Umbilical cord (tissue), 2 donors: ENCODE measurements at places on chromosomes 16 and 17. TPM values are rescaled to one million over a fixed set of nuclear protein-coding genes. Genes with fewer than 3 reads are reported as not detected.

Gene MT1G
- not detected for total RNA-seq

GRCh38 chr17:58083491-58084316, 485 bp downstream of the DYNLL2 start:
- peak; percentile 57 for DNase-seq

DNA sequence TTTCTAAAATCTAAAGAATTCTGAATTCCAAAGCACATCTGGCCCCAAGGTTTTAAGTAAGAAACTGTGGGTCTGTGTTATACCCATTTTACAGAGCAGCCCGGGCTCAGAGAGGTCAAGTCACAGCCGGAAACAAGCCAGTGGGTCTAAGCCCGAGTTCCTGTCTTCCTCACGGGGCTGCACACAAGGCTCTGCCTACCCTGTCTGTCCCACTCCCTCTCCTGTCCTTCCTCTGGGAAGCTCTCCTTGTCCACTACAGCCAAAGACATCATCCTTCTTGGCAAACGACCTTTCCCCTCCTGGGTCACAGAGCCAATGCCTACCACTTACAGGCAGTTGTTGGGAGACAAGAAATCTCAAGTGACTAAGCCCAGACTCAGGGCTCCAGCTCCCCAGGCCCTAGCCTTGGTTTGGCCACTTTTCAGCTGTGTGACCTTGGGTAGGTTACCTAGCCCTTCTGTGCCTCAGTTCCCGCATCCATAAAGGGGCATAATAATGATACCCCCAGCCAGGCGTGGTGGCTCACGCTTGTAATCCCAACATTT, 55.6 kb upstream of the MAP3K14 start:
- no peak for DNase-seq

Gene GEMIN4
- 9.4 TPM for total RNA-seq

DNA sequence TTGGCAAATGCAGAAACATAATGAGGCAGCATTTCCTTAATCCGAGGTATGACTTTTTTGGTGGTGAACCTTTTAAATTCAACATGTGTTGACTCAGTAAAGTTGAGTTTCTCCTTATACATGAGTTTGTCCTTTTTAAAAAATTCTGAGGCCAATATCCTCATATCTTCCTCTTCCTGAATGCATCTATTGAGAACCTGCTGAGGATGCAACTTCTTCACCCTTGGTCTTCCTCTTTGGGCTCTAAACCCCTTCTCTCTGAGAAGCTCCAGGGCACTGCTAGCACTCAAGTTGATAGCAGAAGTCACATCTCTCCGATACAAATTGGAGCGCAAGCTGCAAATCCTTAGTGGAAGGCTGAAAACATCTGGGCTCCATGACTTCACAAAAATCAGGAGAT, 3.3 kb downstream of the SLFN14 start:
- DNase-seq = no peak

- DNase-seq = no peak
These were observed 79.4 kb downstream of the PRKCA start for GRCh38 chr17:66381701-66382362.

- DNase-seq = no peak
These were observed 72.1 kb upstream of the LYRM9 start for GRCh38 chr17:27965224-27965623.

- no peak for DNase-seq
These were observed 31.1 kb downstream of the SLFN11 start for GRCh38 chr17:35342276-35342675.

Gene PERCC1
- 3.1 TPM for total RNA-seq

Gene RPL27
- 1,521 TPM for total RNA-seq

Gene MYH2
- 0.72 TPM for total RNA-seq

DNA sequence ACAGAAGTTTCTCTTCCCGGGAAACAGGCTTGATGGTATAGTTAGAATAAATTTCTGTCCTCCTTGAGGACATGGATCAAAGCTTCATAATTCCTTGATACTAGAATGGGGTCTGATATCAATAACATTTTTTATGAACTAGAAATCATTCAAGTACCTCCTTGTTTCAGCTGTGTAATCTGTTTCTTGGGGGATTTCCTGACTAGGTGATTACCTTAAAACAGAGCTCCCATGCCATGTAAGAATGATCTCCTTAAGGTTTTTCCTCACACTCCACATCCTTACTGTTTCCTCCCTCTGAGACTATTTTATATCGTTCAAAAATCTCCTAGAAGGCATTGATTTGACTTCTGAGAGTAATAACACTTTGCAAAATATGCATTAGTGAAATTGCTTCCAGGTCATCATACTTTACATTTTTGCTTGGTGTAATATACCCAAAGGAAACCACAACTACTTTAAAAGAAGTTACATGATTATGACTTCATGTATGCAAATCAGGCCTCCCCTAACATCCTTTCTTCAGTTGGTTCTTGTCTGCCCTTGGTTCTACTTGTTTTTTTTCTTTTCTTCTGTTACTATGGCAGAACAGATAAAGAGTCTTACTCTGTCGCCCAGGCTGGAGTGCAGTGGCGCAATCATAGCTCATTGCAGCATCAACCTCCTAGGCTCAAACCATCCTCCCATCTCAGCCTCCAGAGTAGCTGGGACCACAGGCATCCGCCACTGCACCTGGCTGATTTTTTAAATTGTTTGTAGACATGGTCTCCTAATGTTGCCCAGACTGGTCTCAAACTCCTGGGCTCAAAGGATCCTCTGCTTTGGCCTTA, 388.8 kb downstream of the ZFHX3 start:
- DNase-seq = no peak

Gene CNTNAP4
- 7.0 TPM for total RNA-seq

GRCh38 chr16:26475596-26475995, 591.1 kb upstream of the C16orf82 start:
- no peak for DNase-seq

GRCh38 chr17:9837551-9838471, 12.1 kb downstream of the GLP2R start:
- peak; percentile 93 for DNase-seq

GRCh38 chr16:25260416-25260815, 2.8 kb upstream of the ZKSCAN2 start:
- no peak for DNase-seq

DNA sequence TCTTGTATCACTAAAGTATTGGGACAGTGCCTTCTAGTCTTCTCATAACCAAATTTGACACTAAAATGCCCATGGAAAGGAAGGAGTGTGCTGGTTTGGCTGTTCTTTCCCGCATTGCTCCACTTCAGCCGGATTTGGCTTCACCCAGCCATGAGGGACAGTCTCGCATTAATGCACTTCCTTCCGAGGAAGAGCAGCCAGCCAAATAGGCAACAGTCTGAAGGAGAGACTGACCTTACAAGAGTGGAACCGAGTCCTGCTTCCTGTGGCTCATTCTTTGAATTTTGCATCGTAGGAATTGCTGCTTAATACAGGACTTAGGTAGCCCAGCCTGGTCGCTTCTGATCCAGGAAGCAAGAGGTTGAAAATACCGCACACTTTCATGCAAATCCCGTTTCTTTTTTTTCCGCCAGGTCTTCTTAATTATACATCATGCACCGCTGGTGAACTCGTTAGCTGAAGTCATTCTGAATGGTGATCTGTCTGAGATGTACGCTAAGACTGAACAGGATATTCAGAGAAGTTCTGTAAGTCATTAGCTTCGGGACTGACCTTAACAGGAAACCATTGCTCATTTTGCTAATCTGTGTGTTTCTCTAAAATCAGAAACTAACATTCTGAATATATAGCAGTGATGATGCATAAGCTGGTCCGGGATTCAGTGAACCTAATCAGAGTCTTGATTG, 38.2 kb downstream of the CLEC16A start:
- DNase-seq = no peak

GRCh38 chr16:30004424-30004776, 6.4 kb downstream of the DOC2A start:
- no peak for DNase-seq

Gene RNF222
- total RNA-seq = not detected

DNA sequence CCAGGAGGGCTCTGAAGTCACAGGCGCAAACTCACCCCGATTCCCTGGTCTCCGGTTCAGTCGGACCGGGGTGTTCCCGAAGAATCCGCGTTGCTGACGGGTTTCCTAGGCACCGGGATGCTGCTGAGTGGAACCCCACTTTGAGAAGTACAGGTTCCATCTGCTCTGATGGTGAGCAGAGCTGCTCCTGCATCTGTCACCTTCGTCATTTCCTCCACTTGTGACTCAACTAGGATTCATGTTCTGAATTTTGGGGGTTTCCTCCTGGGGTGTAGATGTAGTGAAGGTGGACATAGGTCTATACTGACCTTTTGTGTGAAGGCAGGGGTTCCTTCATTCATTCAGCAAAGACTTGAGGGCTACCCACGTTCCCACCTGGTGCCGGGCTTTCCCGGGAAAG, 25.0 kb downstream of the LGALS3BP start:
- DNase-seq = no peak

Gene PIRT
- 0.24 TPM for total RNA-seq

GRCh38 chr16:55832773-55833691, at the start of gene CES1:
TSS of gene CES1 (minus strand) at chr16:55833096. CDS start at chr16:55833055, 41 bp downstream.
- peak; percentile 26 for DNase-seq

Gene OMG
- 9.9 TPM for total RNA-seq

DNA sequence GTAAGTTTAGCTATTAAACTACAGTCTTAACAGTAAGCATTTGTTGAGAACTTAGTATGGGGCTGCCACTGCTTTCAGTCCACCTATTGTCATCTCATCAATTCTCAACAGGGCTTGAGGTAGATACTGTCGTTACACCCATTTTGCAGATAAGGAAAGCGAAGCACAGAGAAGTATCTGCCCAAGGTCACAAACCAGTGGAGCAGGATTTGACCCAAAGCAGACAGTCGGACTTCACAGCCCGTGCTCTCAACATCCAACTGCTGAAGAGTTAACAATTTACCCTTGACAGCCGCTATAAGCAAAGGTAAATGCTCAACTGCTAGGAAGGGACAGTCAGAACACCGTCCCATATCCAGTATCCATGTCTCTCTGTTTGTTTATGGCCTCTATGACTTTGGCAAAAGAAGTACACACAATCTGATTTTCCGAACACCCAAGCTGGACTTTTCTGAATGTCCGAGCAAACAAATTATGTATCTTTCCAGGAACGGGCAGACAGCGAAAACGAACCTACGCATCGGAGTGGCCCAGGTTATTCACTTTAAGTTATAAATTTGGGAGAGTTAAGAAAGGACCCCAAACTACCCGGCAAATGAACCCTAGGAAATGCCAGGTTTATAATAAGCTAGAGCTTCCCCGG, 1.2 kb downstream of the SIAH1 start:
- peak; percentile 52 for DNase-seq

- no peak for DNase-seq
These were observed 37.4 kb upstream of the TMC5 start for GRCh38 chr16:19380328-19380727.

DNA sequence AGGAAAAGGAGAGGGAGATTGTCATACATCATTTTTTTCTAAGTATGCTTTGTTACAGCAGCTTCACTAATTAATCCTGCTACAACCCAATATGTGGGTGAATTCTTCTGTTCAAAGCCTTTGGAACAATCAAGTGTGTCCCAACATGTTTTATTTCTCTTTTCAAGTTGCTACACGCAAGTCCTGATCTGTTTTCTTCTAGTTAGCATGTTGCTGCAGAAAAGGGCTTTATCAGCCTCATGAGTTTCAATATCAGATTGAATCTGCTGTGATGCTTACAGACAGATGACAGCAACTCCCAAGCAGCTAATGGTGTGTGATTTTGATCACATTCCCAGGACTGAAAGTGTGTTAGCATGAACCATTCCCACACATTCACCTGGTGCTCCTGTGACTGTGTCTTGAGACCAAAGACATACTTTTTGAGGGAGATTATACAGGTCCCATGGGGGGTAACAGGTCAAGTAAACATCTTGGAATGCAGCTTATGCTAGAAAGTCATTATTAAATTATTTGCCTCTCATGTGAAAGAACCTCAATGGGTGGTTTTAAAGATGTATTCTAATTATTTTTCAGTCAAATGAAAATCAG, 96.9 kb upstream of the KCNJ16 start:
- DNase-seq = no peak

- DNase-seq = no peak
These were observed 121.4 kb upstream of the FOXF1 start for GRCh38 chr16:86388976-86389375.

DNA sequence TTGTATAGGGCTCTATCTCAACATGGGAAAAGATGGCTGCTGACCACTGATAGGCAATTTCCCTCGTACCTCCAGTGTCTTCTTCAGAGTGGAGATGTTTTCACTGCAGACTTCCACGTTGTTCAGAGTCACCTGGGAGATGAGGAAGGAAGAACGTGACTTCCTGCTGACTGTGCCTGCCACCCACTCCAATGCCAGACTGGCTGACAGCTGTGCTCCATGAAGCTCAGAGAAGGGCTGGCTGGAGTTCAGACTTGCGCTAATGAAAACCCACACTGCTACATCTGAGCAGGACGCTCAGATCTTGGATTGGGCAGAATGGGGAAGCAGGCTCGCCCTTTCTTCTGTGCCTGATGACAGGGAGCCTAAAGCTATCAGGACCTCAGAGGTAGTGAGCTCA, 33.1 kb downstream of the COG4 start:
- no peak for DNase-seq

Gene DDX42
- 79.2 TPM for total RNA-seq

Gene C1QL1
- not detected for total RNA-seq

Gene KRT35
- total RNA-seq = not detected

- no peak for DNase-seq
These were observed 24.8 kb downstream of the RANBP10 start for GRCh38 chr16:67781565-67781921.

Gene TMEM170A
- total RNA-seq = 12.3 TPM

Gene GAS7
- total RNA-seq = 51.3 TPM

DNA sequence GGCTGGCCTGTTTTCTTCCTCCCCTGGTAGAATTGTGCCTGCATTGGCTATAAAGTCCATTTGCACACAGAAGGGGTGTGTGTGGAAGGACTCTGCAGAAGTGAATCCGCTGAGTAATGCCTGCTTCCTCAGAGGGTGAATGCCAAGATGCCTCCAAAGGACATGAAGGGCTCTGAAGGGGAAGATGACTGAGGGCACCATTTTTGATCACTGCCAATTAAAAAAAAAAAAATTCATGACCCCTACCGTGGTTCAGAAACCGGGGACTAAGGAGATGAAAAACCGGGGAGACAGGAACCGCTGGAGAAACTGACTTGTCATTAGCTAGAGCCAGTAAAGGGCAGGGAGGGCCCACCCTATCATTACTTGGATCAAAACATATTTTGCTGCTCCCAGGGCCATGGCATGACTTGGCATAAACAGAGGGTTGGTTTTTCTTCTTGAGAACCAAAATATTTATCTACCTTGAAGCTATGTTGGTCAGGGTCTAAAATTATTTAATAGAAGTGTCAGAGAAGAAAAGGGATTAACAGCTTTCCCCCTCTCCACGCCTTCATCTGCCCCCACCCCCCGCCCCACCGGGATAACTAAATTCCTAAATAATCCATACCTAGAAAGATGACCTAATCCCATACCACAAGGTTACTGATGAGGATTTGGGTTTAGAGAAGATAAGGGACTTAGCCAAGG, 3.6 kb upstream of the USP7 start:
- peak; percentile 65 for DNase-seq

- no peak for DNase-seq
These were observed 720 bp upstream of the ZPBP2 start for GRCh38 chr17:39867084-39867879.

Gene CD7
- 2.9 TPM for total RNA-seq

Gene ARL5C
- 2.6 TPM for total RNA-seq

- DNase-seq = no peak
These were observed 470.7 kb downstream of the SOX9 start for GRCh38 chr17:72591289-72592241.
